ENCODE measurements at places on chromosomes 5 and 9.

- no peak for DNase-seq
These were observed 421.3 kb downstream of the TLE1 start for GRCh38 chr9:81268048-81268447.

DNA sequence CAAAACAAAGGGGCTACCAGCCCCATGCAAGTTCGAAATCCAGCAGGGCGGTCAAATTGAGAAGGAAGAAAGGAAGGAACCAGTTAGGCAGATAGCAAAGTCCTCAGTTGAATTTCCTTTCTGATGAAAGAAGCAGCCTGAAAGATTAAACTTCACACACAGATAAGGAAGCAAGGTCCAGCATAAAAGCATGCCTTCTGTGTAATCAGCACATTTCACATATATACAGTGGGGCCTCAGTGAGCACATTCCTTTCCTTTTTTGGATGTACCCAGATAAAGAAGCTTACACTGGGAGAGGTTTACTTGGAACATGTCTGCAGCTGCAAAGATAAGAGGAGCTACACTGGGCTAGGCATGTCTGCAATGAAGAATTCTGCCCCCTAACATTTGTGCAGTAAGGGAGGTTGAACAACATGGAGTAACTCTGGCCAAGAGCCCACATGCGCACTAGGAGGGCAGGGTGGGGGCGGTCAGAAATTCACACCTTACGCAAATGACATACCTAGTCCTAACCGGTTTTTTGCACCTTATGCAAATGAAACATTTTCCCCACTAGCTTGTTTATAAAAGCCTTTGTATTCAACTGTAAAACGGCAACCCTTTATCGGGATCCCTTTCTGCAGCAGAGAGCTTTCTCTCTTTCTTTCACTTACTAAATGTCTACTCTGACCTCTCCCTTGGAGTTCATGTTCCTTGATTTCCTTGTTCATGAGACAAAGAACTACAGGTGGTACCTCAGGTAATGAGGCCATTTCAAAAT lies 149.7 kb upstream of the FBXL17 start:
- DNase-seq = no peak

- DNase-seq = no peak
These were observed 27.4 kb downstream of the BICD2 start for GRCh38 chr9:92737216-92737606.

- no peak for DNase-seq
These were observed 688.6 kb upstream of the SEMA6A start for GRCh38 chr5:117263231-117263630.

DNA sequence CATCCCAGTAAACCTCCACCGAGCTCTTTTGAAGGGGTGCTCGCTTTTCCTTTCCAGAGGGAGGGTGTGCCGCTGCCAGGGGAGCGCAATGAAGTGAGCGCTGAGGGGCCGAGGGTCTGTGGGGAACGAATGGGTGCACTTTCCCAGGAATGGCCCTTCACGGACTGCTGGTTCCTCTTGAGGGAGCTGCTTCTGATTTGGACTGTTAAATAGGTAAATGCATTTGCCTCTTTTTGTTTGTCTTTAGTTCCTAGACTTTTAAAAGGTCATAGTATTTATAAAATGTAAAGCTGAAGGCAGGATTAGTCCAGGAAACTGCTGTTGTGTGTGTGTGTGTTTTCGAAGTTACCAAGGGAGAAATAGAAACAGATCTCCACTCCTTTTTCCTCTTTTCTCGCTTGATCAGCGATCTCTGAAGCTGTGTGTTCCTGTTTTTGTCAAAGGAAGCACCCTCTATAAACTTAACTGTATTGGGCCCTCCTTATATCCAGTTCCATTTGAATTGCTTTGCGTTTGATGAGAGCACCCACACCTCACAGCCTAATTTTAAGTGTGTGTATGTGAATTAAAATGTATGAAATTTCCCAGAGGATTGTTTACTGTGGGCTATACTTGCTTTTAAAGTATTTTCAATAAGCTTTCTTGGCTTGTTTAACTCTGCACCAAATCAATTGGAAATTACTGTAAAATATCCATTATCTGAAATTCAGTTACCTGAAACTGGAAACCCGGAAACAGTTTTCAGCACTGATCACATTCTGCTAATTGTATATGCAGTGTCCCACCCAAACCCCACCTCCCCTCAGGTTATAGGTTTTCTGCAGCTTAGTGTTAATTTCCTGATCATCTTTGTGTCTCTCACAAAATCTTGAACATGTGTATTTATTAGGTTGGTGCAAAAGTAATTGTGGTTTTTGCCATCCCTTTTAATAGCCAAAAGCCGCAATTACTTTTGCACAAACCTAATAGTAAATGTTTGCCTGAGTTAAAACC lies 966 bp downstream of the SNX2 start:
- peak; percentile 40 for DNase-seq

GRCh38 chr5:96822686-96823459 lies 15.1 kb upstream of the ERAP1 start:
- DNase-seq = no peak

DNA sequence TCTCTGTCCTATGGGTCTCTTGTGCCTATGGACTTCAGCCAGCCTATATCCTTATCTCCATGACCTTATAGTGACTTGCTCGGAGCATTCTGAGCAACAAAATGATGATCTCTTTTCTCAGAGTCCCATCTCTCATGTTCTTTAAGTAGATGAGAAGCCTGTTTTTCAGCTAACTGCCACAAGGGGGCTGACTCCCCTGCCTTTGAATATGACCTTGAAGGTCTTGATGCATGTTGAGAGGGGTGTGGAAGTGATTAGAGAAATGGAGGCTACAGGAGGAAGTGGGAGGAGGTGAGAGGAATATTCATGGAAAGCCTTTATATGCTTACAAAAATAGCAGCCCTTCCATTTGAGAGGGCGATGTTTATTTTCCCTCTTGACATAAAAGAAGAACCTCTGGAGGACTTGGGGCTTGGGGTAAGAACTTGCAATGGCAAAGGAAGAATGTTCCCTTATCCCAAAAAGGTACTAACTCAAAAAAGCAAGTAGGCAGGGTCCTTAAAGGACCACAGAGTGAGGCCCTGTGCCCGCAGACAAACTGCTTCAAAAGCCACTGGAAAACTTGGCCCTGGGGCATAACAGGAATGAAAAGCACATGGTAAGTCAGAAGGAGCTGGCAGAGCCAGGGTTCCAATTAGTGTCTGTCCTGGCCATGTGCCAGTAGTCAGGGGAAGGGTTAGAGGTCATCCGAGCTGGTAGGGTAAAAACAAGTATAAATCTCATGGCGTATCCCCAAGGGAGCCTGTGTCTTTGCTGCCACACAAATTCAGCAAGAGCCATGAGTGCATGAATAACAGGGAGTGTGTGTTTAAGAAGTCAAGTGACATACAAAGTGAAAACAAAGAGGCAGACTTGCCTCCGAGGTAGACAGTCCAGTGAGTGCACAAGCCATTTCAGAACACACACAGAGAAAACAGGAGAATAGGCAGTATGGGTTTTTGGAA lies 39.1 kb downstream of the FGD3 start:
- no peak for DNase-seq

GRCh38 chr9:108113596-108113995 lies 624.0 kb upstream of the KLF4 start:
- DNase-seq = peak; percentile 51

DNA sequence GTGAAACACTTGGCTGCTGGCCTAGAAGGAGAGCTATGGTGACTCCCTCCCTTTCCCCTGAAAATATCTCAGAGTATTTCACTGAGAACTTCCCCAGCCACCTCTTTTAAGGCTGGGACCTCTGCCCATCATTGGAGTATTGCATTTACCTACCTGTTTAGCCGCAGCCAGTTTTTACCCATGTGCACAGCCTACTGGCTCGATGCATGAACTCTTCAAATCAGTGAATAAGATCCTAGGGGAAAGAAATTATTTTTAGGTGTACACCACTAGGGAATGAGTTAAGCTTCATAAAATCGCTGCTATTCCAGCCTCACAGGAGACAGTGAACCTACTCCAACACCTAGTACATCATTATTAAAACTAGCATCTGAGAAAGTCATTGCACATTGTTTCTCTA lies 16.8 kb upstream of the FAM174A start:
- no peak for DNase-seq

GRCh38 chr5:116766470-116766947 lies 191.9 kb upstream of the SEMA6A start:
- no peak for DNase-seq

DNA sequence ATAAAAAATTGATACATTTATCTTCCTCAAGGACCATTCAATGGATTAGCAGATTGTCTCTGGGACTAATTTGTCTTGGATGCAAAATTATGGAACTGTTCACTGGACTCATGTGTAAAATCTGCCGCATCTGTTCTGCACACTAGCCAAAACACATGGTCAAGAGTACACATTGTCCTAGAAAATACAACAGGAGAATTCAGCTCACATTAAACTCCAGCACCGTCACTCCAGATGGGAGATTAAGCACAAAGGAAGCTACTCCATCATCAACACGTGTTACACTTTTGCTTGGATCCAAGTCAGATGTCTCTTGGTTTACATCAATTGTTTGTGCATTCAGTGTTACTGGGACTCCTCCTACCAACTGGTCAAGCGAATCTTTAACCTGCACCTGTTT lies 28.8 kb downstream of the C5 start:
- DNase-seq = no peak

DNA sequence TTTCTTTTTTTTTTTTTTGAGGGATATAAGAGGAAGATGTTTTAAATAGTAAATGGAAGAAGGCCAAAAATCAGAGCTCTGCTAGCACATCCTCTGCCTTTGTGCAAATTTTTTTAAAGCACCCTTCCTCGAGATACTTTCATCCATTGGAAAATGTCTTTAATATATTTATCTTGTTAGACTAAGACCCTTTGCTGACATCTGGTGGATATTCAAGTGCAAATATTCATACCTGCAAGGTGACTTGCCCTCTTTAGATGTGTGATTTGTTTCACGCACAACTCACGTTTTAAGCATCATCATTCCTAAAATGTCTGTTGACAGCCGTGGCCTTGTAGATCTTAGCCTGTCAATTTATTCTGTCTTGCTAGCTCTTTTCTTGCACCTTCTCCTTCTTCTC lies 258.5 kb downstream of the AGTPBP1 start:
- DNase-seq = no peak

DNA sequence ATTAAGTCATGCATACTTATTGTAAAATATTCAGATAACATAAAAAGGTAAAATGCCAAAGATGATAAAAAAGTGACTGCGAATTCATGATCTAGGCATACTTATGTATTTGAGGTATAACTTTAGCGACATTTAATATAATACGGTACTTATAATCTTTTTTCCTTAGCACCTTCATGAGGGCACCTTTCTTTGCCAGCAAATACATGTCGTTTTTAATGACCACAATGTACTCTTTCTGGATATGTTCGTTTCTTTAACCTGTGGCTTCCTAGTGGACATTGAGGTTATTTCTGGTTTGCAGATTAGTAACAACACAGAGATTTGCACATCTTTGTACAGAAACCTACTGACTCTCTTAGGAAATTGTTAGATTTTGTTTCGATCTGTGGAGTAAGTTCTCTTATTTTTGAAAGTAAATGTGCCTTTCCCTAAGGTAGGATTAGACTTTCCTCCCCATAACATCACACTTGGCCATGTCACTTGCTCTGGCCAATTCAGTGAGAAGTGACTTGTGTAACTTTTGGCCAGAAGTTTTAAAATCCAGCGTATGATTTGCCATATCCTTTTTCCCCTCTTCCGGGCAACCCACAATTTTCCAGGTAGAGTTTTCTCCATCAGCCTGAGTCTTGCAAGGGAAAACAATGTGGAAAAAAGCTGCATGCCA lies 24.4 kb downstream of the ANKRD33B start:
- no peak for DNase-seq

GRCh38 chr9:134342746-134343115 lies 16.5 kb downstream of the RXRA start:
- no peak for DNase-seq

DNA sequence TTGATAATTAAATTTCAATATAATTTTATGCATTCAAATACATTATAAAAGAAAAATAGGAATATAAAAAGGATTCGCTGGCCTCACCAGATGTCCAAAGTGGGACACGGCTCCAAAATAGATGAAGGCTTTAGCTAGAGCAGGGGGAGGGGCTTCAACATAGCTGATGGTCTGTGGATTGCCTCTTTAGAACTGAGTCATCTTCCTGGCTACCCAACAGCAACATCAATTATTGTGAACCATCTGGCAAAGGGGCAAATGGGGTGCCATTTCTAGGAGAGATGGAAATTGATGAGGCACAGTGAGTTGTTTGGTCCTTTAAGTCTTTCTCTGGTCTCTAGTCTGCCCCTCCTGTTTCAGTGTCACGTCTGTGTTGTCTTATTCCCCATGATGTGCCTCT lies 44.2 kb upstream of the CD180 start:
- DNase-seq = no peak

DNA sequence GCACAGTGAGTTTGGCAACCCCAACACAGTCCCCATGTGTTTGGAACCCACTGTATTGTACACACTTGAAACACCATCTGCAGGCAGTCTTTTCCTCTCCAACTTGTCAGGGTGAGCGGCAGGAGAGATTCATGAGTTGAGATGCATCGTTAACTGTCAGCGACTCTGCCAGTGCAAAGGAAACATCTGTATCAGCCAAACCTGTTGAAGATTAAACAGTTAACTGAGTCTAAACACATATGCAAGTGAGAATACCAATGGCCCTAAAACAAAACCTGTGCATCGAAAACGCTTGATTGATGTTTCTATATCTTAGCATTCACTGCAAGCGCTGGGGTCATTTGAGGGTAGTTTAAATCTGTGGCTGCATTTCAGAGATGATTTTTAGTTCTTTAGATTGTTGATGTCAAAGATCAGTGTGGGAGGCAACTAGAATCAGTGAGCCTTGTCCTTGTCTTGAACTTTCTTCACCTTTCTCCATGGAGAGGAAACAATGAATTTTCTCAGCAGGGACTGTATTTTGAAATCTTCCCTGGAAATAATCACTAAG lies 41.3 kb upstream of the PAM start:
- no peak for DNase-seq

DNA sequence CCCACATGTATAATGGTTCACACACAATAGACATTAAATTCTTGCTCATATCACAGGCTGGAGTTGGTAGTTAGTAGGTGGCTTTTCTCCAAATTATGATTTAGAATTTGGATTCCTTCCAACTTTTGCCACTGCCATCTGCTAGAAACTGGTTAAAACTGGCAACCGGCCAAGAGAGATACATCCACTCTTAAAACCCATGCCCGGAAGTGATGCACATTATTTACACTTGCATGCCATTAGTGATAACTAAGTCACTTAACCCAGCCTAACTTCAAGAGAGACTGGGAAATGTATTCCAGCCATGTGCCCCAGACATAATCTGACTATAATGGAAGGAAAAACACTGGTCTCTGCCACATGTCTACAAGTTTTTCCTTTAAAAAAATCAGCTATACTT lies 395.7 kb upstream of the SEMA6A start:
- no peak for DNase-seq

DNA sequence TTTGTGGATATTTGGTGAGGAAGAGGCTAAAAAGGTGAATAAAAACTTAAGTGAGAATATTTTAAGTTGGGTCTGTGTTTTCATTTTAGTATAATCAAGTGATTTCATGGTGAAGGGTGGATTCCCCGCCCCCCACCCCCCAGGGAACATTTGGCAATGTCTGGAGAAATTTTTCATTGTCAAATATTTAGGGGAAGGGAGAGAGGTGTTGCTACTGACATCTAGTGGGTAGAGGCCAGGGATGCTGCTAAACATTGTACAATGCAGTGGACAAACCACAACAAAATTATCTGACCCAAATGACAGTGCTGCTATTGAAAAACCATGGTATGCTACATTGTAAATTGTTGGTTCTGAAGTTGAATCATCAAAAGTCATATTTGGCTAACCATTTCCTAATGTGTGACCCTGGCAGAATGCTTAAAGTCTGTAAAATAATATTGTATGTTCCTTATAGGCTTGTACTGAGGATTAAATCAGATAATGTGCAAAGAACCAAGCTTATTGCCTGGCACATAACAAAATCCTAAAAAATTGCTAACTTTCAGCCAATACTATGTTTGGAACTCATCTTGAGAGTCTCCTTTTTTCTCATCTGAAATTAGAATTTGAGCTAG lies 5.6 kb downstream of the C5orf24 start:
- DNase-seq = no peak
